ENCODE measurements at places on chromosomes 7 and 10.

DNA sequence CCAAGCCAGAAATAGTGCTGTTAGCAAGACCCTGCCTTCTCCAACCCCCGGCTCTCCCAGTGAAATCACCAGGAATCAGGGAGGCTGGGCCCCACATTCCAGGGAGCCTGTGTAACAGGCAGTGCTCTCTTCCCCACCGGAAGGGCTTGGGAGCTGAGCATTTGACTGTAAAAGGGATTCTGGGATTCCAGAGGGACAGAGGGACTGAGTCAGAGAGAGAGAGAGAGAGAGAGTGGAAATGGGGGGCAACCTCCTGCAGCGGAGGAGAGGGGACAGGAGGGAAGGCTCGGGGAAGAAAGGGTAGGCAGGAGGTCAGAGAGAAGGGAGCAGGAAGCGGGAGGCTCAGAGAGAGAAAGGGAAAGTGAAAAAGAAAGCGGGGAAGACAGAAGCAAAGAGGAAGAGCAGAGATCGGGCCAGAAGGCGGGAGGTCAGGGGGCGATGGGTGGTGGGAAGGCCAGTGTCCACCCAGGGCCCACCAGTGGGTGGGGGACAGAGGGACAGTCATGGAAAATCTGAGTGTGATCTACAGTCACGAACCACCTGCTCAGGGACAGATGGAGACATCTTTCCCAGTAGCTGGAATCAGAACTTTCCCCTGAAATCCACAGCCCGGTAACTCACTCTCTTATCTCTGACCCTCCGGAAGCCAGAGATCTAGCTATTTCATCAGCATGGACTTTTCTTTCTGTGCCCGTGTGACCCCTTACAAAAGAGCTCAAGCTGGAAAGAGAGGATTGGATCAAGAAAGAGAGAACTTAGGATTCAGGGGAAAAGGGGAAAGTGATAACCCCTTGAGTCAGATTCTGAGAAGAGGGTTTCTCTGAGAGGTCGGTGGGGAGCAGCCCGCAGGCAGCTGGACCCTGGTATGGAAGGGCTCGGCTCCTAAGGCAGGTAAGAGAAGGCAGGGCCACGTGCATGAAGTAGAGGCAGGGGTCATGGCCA is 4.6 kb upstream of the SERPINE1 start:
- peak; percentile 100 for DNase-seq

GRCh38 chr7:17099083-17099973 is 199.1 kb upstream of the AHR start:
- peak; percentile 60 for DNase-seq

- peak; percentile 68 for DNase-seq
Observed at GRCh38 chr10:20173046-20173445, 356.8 kb downstream of the PLXDC2 start.

- no peak for DNase-seq
Observed at GRCh38 chr7:25643770-25644394, 415.6 kb upstream of the NPVF start.

- no peak for DNase-seq
Observed at GRCh38 chr10:32713560-32713959, 244.5 kb downstream of the ITGB1 start.

DNA sequence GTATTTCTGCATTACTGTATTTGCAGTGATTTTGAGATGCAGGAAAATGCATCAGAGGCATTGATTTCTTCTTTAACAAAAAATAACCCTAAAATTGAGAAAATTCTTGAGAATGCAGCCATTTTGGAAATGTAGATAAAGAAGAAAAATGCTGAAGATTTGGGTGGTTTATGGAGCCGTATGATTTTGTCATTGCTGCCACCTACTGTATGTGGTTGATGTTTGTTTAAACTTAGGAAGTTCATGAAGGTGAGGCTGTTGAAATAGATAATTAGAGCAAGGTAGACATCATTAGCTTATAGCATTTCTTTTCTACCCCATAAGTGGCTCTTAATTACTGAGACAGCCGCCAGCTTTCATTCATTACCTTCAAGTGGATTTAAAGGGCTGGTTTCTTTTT is 92.1 kb upstream of the SAMD8 start:
- DNase-seq: peak; percentile 33

- DNase-seq: no peak
Observed at GRCh38 chr7:12649348-12649747, 38.1 kb upstream of the ARL4A start.

DNA sequence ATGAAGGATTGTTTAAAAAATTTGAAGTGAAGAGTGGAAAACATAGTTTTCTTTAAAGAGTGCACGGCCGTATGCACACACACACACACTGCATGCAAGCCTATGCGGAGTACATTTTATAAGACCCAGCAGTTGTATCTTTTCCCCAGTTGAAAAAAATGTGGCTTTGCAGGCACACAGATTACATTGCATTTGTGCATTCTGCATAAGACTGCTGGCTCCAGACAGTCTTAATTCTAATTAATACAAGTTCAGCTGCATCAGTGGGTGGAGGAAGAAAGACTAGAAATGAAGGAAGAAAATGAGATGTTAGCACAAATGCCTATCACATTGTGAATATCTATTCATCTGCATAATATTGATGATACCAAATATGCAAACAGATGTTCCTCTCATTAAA is 79.6 kb downstream of the FAM204A start:
- DNase-seq: no peak

DNA sequence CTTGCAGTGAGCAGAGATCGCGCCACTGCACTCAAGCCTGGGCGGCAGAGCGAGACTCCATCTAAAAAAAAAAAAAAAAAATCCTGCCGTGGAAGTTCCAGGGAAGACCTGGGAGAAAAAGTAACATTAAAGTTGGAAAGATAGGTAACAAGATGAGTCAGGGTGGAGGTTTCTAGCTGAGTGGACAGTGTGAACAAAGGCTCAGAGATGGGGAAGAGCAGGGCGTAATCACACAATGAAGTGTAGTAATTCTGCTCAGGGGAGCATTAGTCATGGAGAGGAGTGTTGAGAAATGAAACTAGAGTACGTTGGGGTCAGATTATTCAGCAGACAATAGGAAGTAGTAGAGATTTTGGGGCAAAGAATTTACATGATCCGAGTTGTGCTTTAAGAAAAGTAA is 21.6 kb upstream of the WASL start:
- peak; percentile 71 for DNase-seq

DNA sequence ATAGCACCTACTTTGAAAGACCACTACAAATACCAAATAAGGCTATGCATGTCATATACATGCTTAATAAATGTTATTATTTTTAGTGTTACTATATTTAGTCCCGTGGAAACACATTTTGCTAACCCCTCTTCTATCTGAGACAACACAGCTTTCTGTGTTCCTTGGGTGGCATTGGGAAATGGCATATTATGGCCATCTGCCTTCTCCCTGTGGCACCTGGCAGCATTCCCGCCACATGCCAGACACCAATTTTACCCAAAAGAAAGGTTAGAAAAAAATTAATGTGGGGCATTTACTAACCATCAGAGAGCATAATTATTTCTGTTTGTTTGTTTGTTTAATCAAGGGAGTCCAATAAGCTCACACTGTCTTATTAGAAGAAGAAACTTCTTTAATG is 168.6 kb upstream of the ETV1 start:
- DNase-seq: no peak

DNA sequence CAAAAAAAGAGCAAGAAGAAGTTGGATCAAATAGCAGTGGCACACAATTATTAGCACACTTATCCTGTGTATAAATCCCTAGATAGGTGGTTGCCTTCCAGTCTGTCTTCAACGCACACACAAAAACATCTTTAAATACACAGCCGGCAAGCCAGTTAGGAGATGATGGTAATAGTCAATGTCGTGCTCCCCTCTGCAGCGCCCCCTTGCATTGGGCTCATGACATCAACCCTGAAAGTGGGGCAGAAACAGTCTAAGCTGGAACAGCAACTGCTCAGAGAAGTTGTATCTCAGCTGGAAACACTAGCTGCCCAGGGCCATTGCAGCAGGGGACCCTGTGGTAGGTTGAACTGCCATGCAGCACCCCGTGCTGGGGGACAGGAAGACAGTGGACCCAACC is 179.5 kb upstream of the YAE1 start:
- DNase-seq: no peak

GRCh38 chr7:136245327-136246004 is 268.3 kb upstream of the MTPN start:
- no peak for DNase-seq

- no peak for DNase-seq
Observed at GRCh38 chr10:110777661-110778060, 94.1 kb upstream of the PDCD4 start.

DNA sequence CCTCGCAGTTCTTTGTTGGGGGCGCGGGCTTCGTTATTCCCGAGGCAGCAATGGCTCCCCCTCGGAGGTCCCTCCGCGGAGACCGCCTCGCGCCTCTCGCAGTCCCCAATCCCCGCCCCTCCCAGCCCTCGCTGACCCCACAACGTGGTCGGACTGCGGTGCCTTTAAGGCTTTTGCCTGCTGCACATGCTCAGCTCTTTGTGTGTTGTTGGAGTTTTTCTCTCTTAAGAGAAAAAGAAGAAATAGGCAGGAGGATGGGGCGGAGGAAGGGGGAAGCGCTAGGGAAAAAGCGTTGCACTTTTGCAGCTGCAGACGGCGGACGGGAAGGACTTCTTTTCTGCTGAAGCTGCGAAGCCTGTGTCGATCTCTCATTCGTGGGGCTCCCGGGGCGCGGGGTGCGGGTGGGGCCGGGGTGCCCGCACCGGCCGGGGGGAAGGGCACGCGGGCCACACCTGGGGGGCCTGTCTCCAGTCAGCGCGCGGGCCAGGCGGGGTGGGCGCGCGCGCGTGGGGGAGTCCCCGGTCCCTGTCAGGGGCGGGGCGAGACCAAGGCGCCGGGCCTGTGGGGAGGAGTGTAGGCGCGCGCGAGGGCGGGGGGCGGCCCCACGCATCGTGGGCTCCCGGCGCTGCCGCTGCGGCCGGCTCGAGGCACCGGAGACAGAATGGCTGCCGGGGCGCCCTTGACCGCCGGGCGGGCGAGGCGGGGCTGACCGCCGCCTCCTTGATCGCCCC is 445 bp upstream of the ATRNL1 start:
- peak; percentile 58 for DNase-seq

DNA sequence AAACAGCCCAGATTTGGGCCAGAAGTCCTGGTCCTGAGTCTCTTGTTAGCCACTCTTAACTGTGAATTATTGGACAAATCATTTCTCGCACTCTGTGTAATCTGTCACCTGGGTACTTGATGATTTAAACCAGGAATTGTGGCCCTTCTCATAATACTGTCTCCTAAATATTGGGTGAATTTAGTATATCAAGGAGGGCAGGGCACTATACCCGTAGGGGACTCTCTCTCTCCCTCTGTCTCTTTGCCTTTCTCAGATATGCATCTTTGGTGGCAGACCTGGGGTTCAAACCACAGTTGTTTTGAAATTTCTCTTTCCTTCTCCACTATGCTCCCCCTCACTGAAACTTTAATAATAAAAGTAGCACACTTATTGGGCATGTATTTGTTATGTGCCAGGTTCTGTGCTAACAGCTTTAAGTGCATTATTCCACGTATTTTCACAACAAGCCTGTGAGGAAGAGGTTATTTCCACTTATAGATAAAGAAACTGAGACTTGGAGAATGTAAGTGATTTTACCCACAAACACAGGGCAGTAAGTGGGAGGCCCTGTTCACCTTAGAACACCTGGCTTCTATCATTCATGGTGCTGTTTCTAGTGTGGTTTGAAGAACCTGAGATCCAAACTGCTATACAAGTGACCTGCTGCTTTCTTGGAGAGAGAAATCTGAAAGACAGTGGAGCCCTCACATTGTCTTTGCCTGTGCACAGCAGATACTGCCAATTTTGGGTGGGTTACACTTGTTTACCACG is 11.8 kb downstream of the FAS start:
- no peak for DNase-seq

DNA sequence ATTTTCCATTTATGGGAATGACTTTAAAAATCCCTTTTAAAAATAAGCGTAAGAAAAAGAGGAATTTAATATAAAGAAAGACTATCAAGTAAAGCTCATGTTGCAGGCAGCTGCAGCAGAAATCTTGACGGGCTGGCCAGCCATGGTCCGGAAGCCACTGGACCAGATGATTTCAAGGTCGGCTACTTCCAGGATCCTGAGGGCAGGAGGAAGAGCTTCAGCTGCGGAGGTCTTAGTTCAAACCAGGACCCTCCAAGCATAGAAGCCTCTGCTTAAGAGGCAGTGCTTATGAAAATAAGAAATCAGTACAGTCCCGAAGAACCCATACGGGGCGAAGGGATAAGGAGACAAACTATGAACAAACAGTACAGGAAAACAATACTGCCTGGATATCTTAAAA is 220.2 kb upstream of the CELF2 start:
- DNase-seq: peak; percentile 18

Measured in fibroblast of lung (primary cell).